ENCODE measurements at places on chromosomes 6 and 20. TPM values are rescaled to one million over a fixed set of nuclear protein-coding genes. Genes with fewer than 3 reads are reported as not detected.

The ID4 gene
- 1.5 TPM for total RNA-seq

The ELOVL4 gene
- 3.3 TPM for total RNA-seq

The AKAP12 gene
- 46.8 TPM for total RNA-seq

The SLC52A3 gene
- total RNA-seq, result not detected

The GPR63 gene
- 0.22 TPM for total RNA-seq

The GGTLC1 gene
- not detected for total RNA-seq

The NRN1 gene
- total RNA-seq, result not detected

The RSPO3 gene
- total RNA-seq, result 0.66 TPM

The PKHD1 gene
- total RNA-seq, result not detected

The PRR3 gene
- total RNA-seq, result 7.9 TPM

The TAF4 gene
- 10.5 TPM for total RNA-seq

The PTK6 gene
- total RNA-seq, result 0.14 TPM

The LST1 gene
- not detected for total RNA-seq

The SPATS1 gene
- total RNA-seq, result not detected

The GPX5 gene
- total RNA-seq, result not detected

The FAM83C gene
- not detected for total RNA-seq

The SRSF12 gene
- under 0.01 TPM for total RNA-seq

The NR2E1 gene
- not detected for total RNA-seq

The VSX1 gene
- not detected for total RNA-seq

The SYCP2L gene
- not detected for total RNA-seq

The VNN1 gene
- total RNA-seq, result 0.57 TPM

The SLC4A11 gene
- 2.2 TPM for total RNA-seq

The DDAH2 gene
- total RNA-seq, result 45.7 TPM

The OPN5 gene
- total RNA-seq, result not detected

The ADGRF5 gene
- 0.22 TPM for total RNA-seq

The HEY2 gene
- total RNA-seq, result under 0.01 TPM

The FHL5 gene
- total RNA-seq, result not detected

The STMND1 gene
- total RNA-seq, result not detected

The PTCHD4 gene
- total RNA-seq, result 0.88 TPM

The PDCD2 gene
- total RNA-seq, result 52.5 TPM

The GMPR gene
- 37.9 TPM for total RNA-seq

The RIMS4 gene
- total RNA-seq, result not detected

The RBBP8NL gene
- total RNA-seq, result not detected

The OR2H1 gene
- total RNA-seq, result not detected

The ISM1 gene
- total RNA-seq, result not detected

The PBOV1 gene
- total RNA-seq, result not detected

The ERVFRD-1 gene
- 0.22 TPM for total RNA-seq

The RAET1G gene
- 1.3 TPM for total RNA-seq

The NMBR gene
- total RNA-seq, result not detected

The MSH5 gene
- total RNA-seq, result 26.8 TPM

The HLA-DQA2 gene
- total RNA-seq, result not detected

The MOG gene
- not detected for total RNA-seq

The SERPINB1 gene
- 21.0 TPM for total RNA-seq

The CAGE1 gene
- total RNA-seq, result 0.14 TPM

The HTR1E gene
- not detected for total RNA-seq

The PHACTR3 gene
- under 0.01 TPM for total RNA-seq

The SOX12 gene
- 10.1 TPM for total RNA-seq

The SRSF6 gene
- total RNA-seq, result 78.7 TPM

The VSTM2L gene
- total RNA-seq, result 0.22 TPM

Measured in placental pericyte (primary cell).